Stimulated activated CD8-positive, alpha-beta memory T cell treated with anti-CD3 and anti-CD28 coated beads, Interleukin-2, amount 100 ng/mL, for 1 hour (primary cell): ENCODE measurements at places on chromosomes 13 and 19.
A peak's percentile ranks its signal among the peaks of the same experiment; 100 is the strongest.

DNA sequence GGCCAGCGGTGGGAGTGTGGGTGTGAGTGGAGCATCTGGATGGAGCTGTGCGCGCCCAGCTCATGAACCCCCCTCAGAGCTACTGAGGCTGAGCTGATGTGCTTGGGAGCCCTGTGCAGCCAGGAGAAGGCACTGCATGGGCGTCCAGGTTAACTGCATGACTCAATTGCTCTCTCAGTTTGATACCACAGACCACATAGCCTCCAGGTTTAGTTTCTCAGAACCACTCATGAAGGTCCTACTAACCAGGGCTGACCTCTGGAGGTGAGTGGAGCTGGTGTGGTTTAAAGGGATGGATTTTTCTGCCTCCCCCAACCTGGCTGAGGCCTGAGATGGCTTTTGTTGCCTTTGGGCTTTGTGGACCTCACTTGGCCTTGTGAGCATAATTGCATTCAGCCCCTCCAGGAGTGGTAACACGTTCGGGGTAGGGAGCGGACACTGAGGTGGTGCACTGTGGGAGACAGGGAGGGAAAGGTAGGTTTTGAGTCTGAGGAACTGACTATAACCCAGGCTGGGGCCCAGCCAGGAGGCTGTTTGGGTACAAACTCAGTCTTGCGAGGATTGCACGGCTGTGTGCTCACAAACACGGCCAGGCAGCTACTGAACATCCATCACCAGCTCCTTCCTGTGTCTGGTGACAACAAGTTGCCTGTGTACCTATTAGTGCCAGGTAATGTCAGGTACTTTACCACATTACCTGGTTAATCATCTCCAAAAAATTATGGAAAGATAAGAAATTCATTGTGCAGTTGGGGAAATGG, 97.5 kb downstream of the RGCC start:
- no peak for DNase-seq

GRCh38 chr19:31037286-31037980, 311.8 kb downstream of the TSHZ3 start:
- no peak for DNase-seq

GRCh38 chr13:109939838-109940237, 153.5 kb upstream of the IRS2 start:
- no peak for DNase-seq

DNA sequence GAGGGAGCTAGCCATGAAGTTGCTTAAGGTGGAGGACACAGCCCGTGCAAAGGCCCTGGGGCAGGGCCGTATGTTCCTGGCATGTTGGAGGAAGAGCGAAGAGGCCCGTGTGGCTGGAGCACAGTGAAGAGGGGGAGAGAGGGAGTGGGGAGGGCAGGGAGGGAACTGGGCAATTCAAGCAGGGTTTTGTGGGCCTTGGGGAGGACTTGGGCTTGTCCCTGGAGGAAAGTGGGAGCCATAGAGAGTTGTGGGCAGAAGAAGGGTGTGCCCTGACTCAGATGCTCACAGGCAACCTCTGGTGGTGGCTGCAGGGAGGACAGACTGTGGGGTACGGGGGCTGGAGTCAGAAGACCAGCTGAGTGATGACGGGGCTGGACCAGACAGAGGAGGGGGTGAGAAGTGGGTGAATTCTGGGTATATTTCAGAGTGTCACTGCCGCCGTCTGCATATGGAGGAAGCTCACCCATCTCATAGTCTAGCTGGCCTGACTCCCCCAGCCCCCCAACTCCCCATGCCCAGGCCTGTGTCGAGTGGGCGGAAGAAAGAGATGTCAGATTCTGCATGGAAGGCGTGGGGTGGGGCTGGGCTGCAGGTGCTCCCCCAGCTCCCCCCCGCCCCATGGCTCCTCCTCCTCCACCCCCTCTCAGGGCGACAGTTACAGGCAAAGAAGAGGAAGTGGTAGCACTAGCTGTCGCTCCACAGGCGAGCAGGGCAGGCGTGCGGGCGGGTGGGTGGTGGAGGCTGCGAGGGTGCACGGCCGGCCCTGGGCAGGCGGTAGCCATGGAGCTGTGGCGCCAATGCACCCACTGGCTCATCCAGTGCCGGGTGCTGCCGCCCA, at the start of gene VAV1:
VAV1 (plus strand) TSS at position 681 of the 838 bp plus-strand sequence; CDS start at position 781, 100 bp downstream.
- DNase-seq, result peak; percentile 76

DNA sequence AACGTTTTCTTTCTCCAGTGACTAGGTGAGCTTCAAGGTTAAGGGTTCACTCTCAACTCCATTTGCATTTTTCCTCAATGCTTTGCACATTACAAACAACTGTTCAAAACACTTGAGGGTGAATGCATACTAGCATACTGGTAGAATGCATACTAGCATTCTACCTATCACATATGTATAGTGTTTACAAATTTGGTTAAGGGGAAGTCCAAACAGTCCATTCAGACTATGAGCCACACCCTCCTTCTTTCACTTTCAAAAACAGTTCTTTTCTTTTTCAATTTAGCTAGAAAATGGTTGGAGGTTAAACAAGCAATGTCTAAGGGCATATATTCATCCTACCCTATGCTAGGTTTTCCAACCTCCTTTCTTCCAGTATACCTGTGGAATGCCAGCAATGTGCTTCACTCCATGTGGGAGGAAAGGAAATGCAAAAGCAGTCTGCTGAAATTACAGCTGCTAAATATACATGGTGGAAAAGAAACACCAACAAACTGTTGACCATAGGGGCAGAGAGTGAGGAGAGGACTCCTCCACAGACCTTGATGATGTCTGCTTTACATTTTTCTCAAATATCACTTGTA, 102.6 kb downstream of the DOCK9 start:
- DNase-seq, result no peak

DNA sequence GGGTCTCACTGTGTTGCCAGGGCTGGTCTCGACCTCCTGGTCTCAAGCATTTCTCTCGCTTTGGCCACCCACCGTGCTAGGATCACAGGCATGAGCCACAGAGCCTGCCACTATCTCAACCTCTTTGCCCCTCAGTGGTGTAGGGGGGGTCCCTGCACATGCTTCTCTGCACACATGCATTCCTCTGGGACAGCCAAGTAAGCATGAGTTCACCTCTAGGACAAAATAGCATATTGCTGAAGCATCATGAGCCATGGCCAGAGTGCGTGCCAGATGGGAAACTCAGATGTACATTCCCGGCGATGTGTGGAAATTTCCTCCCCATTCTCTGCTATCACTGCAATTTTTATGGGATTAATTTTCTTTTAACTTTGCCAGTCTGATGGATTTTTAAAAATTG, 23.1 kb downstream of the CHAF1A start:
- DNase-seq, result no peak
